Colonic mucosa (tissue), 4 donors: ENCODE measurements at places on chromosomes 1 and 21. TPM values are rescaled to one million over a fixed set of nuclear protein-coding genes. Genes with fewer than 3 reads are reported as not detected.

The TEX38 gene
- total RNA-seq = not detected

DNA sequence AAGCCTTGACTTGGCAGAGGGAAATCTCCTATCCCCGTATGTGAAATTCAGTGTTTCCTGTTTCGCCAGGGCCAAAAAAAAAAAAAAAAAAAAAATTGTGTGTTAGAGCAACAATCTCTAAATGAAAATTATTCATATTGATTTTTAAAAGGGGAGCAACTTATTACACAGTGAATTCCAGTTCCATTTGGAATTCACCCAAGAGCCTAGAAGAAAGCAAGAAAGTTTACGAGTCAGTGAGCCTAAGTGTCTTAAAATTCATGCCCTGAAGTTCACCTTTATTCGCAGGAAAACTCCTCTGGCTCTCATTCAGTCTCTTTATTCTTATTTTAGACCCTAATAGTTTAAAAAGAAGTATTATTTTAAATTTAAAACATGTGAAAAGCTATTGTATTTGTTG, 42.1 kb upstream of the HUNK start:
- DNase-seq = no peak

GRCh38 chr1:19365721-19366120, 53.6 kb downstream of the SLC66A1 start:
- DNase-seq = no peak

GRCh38 chr1:86207323-86207722, 50.8 kb upstream of the COL24A1 start:
- DNase-seq = no peak
